ENCODE measurements at places on chromosomes 1 and 21.

DNA sequence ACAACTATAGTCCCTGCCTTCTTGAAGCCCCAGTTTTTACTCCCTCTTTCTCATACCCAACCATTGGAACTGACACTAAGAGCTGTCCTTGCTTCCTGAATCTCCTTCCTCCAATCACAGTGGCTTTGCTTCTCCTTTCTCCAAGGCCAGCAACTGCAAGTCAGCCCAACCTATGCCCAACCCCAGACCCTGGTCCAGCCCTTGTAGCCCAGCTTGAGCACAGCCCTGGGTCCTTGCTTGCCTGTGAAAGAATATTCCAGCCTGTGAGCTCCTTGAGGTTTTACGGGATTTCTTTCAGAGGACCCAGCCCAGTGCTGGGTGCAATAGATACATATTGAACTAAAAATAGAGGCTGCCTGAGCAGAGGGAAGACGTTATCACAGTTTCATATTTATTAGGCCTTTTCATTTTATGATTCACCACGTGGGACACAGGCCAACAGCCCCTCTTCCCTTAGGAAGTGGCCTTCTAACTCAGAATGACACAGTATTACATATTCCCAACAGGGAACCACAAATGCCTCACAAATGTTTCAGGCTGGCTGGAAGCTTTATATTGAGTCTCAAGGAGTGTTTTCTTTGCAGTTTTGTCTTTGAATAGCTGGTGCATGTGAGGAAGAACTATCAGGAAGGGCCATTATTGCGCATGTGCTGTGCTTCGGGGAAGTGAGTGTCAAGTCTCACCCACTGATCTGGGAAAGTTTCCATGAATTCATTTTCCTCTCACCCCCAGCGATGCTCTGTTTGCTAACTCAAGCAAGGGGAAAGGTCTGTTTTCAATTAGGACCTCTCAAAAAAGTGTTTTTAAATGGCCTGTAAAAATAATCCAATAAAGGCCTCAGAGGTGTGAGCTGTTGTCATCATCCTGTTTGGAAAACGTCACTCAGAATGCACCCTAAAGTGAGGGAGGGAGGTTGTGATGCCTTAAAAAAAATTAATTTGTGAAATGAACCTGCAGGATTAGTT, 92.3 kb upstream of the NFIA start:
- DNase-seq, result no peak

DNA sequence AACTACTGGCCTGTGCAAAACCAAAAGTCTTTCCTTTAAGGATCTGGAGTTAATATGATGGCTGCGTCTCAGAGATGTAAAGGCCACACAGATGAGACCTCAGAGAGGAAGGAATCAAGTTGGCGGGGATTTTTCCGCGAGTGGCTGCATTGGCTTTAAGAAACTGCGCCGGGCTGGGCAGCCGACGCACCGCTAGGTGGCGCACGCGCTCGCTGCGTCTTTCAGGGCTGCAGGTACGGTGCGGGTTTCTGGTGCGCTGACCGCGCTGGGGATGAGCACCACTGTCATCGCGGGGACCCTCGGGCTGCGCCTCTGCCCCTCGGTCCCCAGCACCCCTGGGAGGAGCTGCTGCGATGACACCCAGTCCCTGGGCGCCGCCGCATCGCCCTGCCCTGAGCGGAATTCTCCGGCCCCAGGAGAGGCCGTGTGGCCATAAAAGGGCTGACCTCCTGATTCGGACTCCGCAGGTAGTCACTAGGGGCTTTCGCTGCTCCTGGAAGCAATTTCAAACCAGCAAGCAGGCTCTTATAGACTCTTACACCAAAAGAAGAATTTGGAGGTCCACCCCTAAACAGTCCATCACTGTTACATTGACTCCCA, 241.0 kb downstream of the KCNJ6 start:
- DNase-seq, result peak; percentile 22

DNA sequence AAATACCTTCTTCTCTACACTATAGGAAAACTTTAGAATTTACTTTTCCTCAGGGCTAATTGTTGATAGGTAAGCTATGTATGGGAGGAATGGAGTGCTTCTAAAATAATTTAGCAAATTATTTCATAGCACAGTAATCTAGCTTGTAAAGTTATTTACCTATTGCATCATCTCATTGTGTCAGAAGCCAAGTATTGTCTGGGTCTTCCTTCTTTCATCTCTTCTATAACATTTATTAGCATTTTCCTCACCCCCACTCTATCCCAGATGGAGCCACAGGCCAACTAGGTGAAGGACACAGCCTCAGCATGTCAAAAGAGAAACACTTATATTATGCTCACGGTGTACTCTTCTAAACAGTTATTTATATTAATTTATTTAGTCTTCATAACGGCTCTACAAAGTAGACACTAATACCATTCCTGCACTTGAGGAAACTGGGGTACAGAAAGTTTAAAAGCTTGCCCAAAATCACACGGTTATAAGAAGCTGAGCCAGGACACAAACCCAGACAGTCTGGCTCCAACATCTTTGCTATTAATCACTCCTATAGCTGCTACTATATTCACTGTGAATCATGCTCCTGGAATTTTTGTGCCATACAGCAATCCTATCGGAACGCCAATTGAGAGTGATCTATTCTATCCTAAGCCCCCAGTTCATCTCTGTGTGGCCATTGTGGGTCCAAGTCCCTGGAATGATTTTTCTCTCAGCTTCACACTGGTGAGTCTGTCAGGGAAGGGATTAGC, 43.1 kb downstream of the OR10J5 start:
- no peak for DNase-seq

GRCh38 chr1:11929849-11930248, 3.6 kb upstream of the KIAA2013 start:
- no peak for DNase-seq

GRCh38 chr1:63867429-63868176, 93.8 kb downstream of the ROR1 start:
- no peak for DNase-seq

DNA sequence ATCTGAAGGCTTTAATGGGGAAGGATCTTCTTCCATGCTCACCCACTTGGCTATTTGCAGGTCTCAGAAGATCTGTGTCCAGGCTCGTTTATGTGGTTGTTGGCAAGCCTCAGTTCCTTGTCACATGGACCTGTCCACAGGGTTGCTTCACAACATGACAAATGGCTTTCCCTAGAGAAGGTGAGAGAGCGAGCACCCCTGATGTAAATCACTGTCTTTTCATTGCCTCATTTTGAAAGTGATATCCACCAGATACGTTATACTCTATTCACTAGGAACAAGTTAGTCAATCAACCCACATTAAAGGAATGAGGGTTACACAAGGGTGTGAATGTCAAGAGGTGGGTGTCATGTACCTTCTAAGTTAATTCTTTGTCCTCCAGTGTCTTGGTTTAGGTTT, 433.3 kb downstream of the RPS6KC1 start:
- DNase-seq, result no peak

DNA sequence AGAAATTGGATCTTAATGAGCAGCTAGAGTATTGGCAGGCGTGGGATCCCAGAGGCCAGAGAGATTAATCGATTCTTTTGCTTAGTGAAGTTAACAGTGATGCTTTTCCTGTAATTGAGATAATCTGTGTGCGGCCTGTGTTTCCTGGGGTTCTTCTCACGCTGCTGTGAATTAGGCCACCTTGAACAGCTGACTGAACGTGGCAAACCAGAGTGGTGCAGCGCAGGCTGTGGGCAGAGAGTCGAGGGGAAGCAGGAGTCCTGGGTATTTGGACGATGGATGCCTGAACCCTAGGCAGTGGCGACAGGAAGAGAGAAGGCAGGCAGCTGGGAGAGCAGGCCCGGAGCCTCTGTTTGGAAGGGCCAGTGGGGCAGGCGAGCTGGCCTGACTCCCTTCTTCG, 51.7 kb downstream of the RYR2 start:
- DNase-seq, result no peak

Data from NCI-H2171 (cell line).